Mucosa of gallbladder (tissue), 1 donor: ENCODE measurements at places on chromosomes 11 and 22.
A peak's percentile ranks its signal among the peaks of the same experiment; 100 is the strongest.

DNA sequence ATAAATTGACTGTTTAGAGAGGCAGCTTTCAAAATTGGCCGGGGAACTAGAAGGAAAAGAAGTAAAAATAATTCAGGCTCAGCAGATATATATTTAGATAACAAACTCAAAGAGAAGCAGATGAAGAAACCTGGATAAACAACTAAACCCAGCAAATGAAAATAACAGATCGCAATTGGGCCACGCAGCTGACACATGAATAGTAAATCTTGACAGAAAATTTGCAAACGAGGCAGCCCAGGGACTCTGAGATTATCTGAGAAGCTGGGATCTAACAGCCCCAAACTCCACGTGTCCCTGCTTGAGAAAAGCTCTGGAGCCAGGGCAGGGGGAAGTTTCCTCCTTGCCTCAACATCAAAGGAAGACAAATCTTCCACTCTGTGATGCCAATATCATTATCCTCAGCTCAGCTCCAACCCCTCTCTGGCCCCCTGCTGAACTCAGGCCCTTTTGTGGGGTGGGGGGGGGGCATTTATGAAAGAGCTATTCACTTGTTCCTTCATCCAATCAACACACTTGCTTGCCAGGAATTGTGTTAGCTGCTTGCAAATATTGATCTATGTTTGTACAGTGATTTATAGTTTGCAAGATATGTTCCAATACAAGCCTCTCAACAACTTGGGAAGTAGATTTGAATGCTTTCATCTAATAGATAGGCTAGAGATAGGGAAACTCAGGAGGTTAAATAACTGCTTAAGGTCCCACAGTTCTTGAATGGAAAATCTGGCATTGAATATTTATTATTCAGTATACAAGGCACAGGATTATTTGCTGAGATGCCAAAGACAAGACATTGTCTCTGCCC, 72.5 kb upstream of the C11orf87 start:
- no peak for DNase-seq

DNA sequence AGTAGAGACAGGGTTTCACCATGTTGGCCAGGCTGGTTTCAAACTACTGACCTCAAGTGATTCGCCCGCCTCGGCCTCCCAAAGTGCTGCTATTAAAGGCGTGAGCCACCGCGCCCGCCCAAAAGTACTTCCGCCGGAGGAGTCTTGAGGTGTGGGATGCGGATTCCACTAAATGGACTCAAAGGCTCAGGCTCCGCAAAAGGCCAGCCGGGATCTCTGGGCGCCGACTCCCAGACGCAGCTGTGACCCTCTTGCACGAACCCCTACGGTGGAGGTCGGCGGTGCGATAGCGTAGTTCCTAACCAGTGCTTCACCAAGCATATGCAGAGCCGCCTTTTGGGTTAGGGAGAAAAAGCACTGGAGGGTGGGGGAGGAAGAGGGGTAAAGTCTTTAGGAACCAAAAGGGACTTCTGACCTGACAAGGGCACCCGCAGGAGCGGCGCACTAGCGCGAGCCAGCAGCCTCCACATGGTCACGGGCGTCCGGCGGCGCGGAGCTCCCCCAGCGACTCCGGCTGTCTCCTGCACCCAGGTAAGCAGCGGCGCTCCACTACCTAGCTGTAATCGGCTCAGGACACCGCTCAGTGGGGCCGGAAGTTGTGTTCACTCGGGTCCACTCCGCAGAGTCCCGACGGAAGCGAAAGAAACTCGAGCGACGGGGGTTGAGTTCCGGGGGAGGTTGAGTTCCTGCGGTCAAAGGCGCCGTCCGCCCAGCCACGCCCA, at the start of gene MRPL16:
Gene MRPL16 (minus strand): TSS at position 590 of the 722 bp plus-strand sequence. CDS start 120 bp downstream, at position 470.
- peak; percentile 87 for DNase-seq

- no peak for DNase-seq
These were observed 85.0 kb downstream of the CABIN1 start for GRCh38 chr22:24095826-24096757.

DNA sequence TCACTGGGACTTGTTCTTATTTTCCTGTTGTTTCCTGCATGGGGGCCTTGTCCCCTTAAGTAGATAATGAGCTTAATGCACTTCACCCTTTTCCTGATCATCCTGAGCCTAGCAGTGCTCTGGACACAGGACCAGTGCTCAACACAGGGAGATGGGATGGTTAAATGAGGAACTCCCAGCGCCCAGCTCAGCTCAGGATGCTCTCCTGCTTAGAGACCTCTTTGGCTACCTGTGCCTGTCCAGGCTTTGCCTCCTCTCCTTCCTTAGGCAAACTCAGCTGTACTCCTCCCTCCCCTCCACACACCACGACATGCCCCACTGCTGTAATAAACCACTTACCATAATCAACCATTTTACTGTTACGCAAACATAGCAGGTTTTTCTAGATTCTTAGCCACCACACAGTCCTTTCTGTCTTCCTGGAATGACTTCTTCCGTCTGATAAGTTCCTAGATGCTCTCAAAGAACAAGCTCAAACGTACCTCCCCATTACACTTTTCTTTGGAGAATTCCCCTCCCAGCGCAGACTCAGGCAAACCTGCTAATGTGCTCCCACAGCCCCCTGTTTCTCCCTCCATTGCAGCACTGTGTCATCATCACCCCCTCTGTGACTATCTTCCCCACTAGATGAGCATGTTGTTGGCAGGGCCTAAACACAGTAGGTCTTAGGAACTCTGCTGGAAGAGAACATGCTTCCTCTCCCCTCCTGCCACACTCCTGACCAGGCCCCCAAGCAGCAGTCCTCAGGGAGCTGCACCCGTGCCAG, 113.6 kb downstream of the MICAL2 start:
- DNase-seq: no peak

GRCh38 chr11:69634069-69634468, 6.9 kb upstream of the CCND1 start:
- DNase-seq: no peak

DNA sequence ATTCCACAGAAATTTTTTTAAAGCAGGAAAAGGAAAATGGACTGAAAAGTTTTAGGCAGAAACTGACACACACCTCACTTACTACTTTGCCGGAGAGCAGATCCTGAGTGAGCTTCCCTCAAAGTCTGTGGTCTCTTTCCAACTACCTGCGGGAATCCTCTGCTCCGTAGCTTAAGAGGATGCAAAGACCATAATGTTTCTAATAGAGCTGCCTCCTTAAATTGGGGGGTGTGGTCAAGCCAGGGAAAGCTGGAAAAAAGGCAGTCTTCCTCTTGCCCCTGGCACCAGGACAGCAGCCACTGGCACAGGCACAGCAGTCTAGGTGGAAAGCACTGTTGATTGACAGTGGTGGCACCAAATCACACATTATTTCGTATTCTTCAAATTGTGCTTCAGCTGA, at the start of gene ETS1:
Gene ETS1 (minus strand): TSS at position 144 of the 400 bp plus-strand sequence. CDS start 14,428 bp downstream, outside the sequence.
- no peak for DNase-seq

GRCh38 chr11:1297576-1298473, 11.6 kb downstream of the TOLLIP start:
- no peak for DNase-seq

DNA sequence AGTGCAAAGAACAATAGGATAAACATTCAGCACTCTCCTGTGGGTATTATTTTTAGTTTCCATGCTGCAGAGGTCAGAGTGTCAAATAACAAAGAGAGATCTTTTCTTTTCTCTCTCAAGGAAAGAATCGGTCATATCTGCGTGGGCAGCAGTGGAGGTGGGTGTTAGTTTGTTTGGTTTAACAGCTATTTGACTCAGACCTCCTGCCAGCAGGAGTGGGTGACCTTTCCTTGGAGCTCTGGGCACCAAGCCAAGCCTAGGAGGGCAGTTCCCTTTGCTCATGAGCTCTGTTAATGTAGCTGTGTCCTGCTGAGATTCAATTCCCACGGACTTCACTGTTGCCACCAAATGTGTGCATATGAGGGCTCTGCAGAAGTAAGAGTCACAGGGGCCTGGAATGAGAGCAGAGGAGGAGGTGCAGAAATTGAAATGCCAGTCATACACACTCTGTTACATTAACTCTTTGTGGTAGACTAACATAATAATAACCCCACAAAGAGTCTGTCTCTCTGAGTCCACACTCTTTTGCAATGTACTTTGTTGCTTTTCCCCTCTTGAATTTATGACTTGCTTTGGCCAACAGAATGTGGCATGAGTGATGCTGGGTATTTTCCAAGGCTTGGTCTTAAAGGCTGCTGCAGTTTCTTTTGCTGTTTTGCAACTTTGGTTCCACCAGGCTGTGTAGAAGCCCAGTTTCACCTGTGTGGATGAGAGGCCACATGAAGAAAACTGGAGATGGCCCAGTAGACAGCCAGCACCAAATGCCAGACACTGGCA, 76.0 kb upstream of the GRK3 start:
- peak; percentile 79 for DNase-seq

DNA sequence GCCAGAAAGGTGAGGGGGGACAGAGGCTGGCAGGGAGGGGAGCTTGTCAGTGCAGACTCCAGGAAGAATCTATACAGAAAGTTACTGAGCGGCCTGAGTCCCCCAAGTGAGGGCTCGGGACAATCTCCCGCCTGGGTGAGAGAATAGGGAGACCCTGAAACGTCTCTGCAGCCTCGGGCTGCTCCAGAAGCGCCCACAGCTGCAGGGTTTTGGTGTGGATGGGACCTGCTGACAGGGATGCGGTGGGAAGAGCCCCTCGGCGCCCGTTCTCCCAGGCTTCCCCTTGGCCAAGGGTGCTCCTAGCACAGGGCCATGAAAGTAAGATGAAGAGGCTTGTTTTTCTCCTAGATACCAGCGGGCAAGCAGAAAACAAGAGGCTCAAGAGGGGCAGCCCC, 743 bp upstream of the RCE1 start:
- no peak for DNase-seq

GRCh38 chr11:17208257-17208999, 642 bp upstream of the PIK3C2A start:
- peak; percentile 65 for DNase-seq

GRCh38 chr11:104891135-104891534, 7.1 kb downstream of the CASP12 start:
- DNase-seq: no peak

GRCh38 chr11:84503503-84503902, 1123.6 kb downstream of the DLG2 start:
- no peak for DNase-seq

DNA sequence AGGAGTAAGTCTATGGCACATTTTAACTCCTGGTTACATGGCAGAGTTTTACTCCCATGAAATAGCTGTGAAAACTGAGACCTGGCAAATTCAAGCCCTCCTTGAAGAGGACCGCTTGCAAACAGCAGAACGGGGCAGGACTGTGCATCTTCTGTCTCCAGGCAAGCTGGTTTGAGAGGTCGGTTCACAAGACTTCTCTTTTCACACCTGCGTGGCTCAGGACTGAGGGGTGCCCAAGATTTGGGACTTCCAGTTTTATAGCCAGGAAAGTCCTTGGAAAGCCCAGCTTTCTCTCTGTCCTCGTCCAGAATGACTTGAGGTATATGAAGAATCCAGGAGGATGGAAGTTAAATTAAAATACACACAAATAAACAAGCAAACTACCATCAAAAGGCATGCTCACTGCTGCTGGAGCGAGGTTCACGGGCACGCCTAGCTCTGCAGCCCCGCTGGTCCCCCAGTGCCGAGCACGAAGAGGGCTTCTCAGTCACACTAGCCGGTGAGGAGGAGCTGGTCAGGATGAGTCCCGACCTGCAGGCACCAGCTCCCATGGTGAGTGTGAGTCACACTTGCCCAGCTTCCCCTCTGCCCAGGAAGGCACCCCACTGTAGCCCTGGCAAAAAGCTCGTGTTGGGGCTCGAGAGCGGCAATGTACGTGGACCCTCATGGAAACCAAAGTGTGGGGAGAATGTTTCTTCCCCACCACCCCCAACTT, 1382.4 kb downstream of the BRD1 start:
- DNase-seq: no peak

GRCh38 chr11:20283475-20283874, 80.0 kb upstream of the HTATIP2 start:
- no peak for DNase-seq

GRCh38 chr11:22474616-22475015, 136.4 kb downstream of the SLC17A6 start:
- DNase-seq: no peak

- DNase-seq: peak; percentile 51
These were observed 34.7 kb downstream of the PARVA start for GRCh38 chr11:12411806-12412727.

DNA sequence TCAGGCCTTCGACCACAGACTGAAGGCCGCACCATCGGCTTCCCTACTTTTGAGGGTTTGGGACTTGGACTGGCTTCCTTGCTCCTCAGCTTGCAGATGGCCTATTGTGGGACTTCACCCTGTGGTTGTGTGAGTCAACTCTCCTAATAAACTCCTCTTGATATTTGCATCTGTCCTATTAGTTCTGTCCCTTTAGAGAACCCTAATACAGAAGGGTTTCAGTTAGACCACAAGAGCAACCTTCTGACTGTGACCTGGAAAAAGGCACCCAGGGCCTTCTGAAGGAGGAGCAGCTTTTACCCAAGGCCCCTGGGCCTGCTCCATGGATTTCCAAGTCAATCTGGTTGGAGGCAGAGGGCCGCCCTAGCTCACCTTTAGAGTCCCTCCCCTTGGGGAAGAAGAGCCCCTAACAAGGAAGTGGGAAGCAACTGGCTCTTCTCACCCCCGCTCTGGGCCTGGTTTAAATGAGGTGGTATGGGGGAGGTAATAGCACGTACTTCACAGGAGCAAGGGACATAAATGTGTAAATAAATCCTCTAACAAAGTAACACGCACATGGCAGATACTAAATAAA, 11.2 kb upstream of the CHST1 start:
- no peak for DNase-seq
